ENCODE measurements at places on chromosomes 12 and 14. TPM values are rescaled to one million over a fixed set of nuclear protein-coding genes. Genes with fewer than 3 reads are reported as not detected.

The ALDH1L2 gene
- total RNA-seq: 1.5 TPM

DNA sequence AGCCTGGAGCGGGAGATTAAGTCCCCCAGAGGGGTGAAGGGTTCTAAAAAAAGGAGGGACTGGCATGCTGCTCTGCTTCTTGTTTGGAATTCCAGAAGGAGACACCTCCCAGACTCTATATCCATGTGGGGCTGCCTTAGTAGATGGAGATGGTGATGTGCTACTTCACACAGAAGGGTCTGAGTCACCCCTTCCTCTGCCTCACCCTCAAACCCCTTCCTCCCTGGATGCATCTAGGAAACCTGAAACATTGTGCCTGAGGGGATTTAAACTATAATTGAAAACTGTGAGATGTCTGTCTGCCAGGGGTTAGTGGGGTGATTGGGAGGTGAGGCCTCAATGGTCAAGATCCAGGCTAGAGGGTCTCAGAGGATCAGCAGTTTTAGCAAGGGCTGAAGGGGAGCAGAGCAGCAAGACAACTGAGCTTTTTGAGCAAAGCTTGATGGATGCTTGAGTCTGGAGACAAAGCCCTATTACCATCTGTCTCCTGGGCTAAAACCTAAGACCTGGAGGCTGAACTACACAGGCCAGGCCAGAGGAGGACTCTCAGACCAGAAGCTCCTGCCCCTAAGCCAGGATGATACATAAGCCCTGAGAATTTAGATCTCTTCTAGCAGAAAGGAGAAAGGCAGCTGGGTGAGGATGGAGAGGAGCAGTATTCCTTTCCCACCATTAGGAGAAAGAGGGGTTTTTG, 314.7 kb upstream of the ATP2B1 start:
- H3K27ac ChIP-seq: no peak overlapping the region
- no peak overlapping the region for H3K4me3 ChIP-seq
- DNase-seq: no peak
- no peaks in the 10 kb centered on the region for H3K4me1 ChIP-seq
- no peaks in the 10 kb centered on the region for H3K36me3 ChIP-seq

DNA sequence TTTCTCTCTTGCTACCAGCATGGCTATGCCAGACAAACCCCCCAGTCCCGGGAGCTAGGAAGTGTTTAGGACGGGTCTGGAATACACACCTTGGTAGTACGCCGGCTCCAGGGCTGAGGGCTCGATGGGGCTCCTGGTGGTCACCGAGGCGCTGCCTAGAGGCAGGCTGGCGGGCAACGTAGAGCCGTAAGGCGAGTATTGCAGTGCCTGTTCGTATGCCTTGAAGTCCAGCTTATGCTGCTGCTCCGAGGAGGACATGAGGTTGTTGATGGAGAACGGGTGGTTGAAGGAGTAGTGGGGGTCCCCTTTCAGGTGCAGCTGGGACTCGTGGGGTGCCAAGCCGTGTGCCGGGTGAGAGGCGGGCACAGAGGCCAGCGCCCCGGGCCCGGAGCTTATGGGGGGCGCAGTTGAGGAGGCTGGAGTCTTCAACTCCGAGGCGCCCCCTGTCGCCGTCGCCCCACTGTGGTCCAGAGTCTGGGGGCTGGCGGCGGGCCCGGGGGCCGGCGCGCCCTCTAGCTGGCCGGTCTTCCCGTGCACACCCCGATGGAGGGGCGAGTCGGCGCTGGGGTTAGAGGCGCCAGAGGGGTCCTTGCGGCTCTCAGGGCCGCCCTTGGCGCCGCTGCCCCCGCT, 3.6 kb downstream of the FOXA1 start:
- DNase-seq: peak; percentile 68
- peak overlapping the region; percentile 95 for H3K27ac ChIP-seq
- H3K36me3 ChIP-seq: peaks cover 37% of the 10 kb centered on the region
- peaks cover 39% of the 10 kb centered on the region for H3K4me1 ChIP-seq

The GYS2 gene
- total RNA-seq: not detected

GRCh38 chr12:123471374-123472068, 13.6 kb downstream of the SNRNP35 start:
- no peaks in the 10 kb centered on the region for H3K27me3 ChIP-seq
- peaks cover 15% of the 10 kb centered on the region for H3K36me3 ChIP-seq
- DNase-seq: no peak

DNA sequence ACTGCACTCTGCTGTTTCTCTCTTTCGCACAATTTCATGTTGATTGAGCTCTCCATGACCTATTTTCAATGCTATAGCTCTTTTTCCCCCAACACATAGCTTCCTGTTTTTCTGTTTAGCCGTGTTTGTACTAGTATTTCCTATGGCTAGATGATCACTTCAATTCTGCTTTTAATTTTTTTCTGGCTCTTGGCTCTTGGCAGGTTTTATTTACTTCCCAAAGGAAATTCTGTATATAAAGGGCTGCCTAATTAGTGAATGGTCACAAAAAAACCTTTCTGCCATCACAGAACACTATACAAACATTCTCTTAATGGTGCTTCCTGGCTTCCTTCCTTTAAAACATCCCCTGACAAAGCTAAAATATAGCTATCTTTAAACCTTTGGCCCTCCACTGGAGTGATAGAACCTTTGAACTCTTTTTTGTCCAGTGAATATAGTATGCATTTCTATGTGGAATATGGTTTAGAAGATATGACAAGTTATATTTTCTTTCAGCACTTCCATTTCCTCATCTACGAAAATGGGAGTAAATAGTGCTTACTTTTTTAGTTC, 88.2 kb downstream of the RASSF9 start:
- H3K4me3 ChIP-seq: no peak overlapping the region
- DNase-seq: no peak
- H3K36me3 ChIP-seq: no peaks in the 10 kb centered on the region
- peaks cover 8% of the 10 kb centered on the region for H3K4me1 ChIP-seq

- DNase-seq: no peak
- H3K27me3 ChIP-seq: peaks cover 11% of the 10 kb centered on the region
- no peak overlapping the region for H3K4me3 ChIP-seq
- H3K27ac ChIP-seq: no peak overlapping the region
- H3K36me3 ChIP-seq: no peaks in the 10 kb centered on the region
Observed at GRCh38 chr12:102369876-102370275, 110.5 kb downstream of the IGF1 start.

The FOXN4 gene
- 0.33 TPM for total RNA-seq

DNA sequence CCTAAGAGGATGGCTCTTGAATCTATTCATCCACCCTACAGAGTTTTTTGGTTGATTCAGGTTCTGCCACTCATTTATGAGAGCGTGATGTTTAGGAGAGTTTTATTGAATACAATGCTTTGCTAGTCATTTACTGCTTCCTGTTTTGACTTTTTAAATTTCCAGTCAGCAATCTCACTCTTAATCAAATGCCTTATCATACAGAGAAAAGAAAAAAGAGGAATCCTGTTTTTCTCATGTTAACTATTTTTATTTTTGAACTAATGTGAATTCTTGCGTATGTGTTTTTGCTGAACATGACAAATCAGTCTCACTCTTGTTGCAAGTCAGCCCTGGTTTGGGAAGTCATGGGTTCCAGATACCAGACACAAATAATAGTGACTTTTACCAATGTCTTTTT, 22.1 kb upstream of the LGMN start:
- no peak overlapping the region for H3K4me3 ChIP-seq
- peaks cover 6% of the 10 kb centered on the region for H3K27me3 ChIP-seq
- no peak overlapping the region for H3K27ac ChIP-seq
- DNase-seq: no peak
- no peaks in the 10 kb centered on the region for H3K4me1 ChIP-seq
- no peaks in the 10 kb centered on the region for H3K36me3 ChIP-seq

The TMBIM6 gene
- total RNA-seq: 442 TPM

The PDE3A gene
- total RNA-seq: 121 TPM

The TMEM179 gene
- total RNA-seq: 9.2 TPM

The SPSB2 gene
- total RNA-seq: 15.7 TPM

DNA sequence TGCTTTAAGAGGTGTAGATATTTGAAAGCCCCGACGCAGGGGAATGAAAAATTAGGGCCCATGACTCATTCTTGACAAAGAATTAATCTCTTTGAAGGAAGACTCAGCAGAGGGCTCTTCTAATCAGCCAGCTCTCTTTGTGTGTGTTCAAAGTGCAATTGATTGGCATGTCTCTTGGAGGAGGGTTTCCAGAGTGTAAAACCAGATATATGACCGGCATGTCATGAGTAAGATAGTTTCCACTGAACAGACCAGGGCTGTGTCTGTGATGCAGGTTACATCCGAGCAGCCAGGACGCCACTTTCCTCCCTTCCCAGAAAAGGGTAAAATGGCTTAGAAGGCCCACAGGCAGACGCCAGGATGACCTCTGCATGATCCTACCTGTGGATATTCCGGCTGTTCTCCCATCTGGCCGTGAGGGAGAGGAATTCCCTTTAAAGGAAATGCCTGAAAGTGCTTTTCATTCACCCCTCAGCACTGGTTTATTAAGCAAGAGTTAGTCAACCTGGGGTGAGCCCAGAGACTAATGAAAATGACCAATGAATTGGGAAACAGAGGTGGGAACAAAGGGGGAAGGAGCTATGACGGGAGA, 7.2 kb upstream of the KRT75 start:
- no peaks in the 10 kb centered on the region for H3K36me3 ChIP-seq
- H3K4me1 ChIP-seq: peaks cover 20% of the 10 kb centered on the region
- no peak for DNase-seq
- H3K27ac ChIP-seq: peak overlapping the region; percentile 44
- peaks cover 21% of the 10 kb centered on the region for H3K27me3 ChIP-seq
- no peak overlapping the region for H3K4me3 ChIP-seq

DNA sequence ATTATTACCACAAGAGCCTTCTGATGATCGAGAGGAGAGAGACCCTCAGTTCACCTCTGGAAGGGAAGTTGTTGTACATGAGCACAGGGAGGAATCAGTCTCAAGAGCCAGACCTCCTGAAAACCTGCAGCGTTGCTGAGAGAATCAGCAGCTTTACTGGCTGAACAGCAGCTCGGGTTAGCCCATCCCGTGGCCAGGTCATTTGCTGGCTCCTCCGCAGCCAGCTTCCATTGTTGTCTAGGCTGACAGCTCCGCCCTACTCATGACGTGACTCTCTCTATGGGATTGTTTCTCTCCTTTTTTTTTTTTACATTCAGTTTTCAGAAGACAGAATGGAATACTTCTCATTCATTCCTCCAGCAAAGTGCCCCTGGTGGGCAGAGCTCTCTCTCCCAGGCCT, 69.9 kb downstream of the TGFB3 start:
- H3K27me3 ChIP-seq: no peaks in the 10 kb centered on the region
- H3K27ac ChIP-seq: peak overlapping the region; percentile 26
- H3K4me1 ChIP-seq: peaks cover 6% of the 10 kb centered on the region
- peaks cover 6% of the 10 kb centered on the region for H3K36me3 ChIP-seq
- no peak for DNase-seq
- H3K4me3 ChIP-seq: no peak overlapping the region

The PSMC1 gene
- 96.2 TPM for total RNA-seq

DNA sequence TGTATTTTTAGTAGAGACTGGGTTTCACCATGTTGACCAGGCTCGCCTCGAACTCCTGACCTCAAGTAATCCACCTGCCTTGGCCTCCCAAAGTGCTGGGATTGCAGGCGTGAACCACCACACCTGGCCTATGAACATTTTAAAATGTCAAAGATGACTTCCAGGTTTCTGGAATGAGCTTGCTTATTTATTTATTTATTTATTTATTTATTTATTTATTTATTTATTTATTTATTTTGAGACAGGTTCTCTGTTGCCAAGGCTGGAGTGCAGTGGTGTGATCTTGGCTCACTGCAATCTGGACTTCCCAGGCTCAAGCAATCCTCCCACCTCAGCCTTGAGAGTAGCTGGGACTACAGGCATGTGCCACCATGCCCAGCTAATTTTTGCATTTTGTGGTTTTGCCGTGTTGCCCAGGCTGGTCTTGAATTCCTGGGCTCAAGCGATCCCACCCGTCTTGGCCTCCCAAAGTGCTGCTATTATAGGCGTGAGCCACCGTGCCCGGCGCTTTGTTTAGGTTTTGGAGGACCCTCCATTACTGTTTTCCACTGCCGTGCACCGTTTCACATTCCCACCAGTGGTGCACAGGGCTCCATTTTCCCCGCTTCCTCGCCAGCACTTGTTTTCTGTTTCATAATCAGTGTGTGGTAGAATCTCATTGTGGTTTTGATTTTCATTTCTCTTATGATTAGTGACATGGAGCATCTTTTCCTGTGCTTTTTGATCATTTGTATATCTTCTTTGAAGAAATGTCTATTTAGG, 6.4 kb upstream of the CFAP251 start:
- no peak overlapping the region for H3K4me3 ChIP-seq
- peaks cover 20% of the 10 kb centered on the region for H3K36me3 ChIP-seq
- DNase-seq: no peak
- no peaks in the 10 kb centered on the region for H3K27me3 ChIP-seq
- no peak overlapping the region for H3K27ac ChIP-seq

DNA sequence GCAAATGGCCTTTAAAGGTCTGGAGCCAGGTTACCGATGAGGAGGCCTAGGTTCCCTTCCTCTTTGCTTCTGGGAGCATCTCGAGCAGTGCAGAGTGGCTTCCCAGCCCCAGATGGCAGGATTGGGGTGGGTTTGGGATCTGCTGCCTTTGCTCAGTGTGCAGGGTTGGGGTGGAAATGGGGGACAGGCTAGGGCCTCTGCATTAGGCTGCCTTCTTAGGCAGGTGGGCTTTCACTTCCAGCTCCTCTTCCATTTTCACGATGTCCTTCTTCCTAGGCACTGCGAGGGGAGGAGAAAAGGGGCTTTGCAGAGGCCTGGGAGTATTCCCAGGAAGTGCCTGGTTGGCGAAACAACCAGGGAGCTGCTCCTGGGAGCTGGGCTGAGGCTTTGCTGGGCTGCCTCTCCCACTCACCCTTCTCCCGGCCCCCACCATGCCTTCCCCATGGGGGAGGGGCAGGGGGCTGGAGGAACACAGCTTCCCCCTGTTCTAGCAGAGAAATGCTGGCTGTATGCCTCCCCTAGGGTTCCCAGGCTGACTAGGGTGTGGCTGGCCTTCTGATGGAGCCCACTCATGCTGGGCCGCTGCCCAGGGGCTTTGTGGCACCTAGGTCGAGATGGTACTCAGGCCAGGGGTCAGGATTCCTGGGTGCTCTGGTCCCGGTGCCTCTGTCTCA, 2.4 kb downstream of the NR4A1 start:
- peaks cover 29% of the 10 kb centered on the region for H3K4me1 ChIP-seq
- H3K27me3 ChIP-seq: peaks cover 5% of the 10 kb centered on the region
- H3K4me3 ChIP-seq: no peak overlapping the region
- H3K27ac ChIP-seq: no peak overlapping the region
- DNase-seq: no peak
- peaks cover 1% of the 10 kb centered on the region for H3K36me3 ChIP-seq

The OAS3 gene
- 1.1 TPM for total RNA-seq

DNA sequence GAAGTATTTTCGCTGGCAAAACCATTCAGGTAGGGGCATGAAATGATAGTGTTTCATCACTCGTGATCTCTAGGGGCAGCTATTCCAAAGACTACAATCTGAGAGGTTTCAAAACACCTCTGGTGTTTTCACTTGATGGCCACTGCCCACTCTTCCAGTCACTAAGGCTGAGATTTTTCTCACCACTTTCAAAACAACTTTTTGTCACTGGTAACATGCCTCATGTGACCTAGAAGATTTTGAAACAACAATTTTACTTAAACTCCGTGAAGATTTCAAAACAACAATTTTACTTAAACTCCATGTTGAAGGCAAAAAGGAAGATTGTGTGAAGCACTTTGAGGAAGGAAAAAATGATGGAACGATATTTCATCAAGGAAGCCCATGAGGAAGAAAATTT, 1.2 kb upstream of the IRAK3 start:
- H3K27me3 ChIP-seq: peaks cover 72% of the 10 kb centered on the region
- H3K27ac ChIP-seq: peak overlapping the region; percentile 5
- peaks cover 1% of the 10 kb centered on the region for H3K4me1 ChIP-seq
- no peak for DNase-seq
- H3K4me3 ChIP-seq: no peak overlapping the region

Data from progenitor cell of endocrine pancreas (in vitro differentiated cells).